ENCODE measurements at places on chromosomes 7 and 10.

- DNase-seq, result no peak
These were observed 13.9 kb upstream of the LRMDA start for GRCh38 chr10:75417522-75417927.

DNA sequence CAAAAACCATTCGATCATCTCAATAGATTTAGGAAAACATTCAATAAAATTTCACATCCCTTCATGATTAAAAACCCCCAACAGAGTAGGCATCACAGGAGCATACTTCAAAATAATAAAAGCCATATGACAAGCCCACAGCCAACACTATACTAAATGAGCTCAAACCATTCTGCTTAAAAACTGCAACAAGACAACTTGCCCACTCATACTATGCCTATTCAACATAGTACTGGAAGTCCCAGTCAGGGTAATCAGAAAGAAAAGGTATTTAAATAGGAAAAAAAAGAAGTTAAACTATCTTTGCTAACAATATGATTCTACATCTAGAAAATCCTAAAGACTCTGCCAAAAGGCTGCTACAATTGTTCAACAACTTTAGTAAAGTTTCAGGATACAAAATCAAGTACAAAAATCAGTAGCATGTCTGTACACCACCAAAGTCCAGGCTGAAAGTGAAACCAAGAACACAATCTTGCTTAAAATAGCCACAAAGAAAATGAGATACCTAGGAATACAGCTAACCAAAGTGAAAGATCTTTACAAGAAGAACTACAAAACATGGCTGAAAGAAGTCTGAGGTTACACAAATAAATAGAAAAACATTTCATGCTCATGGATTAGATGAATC is 882.6 kb downstream of the GRM8 start:
- DNase-seq, result no peak

GRCh38 chr7:51647931-51648351 is 331.3 kb upstream of the COBL start:
- no peak for DNase-seq

DNA sequence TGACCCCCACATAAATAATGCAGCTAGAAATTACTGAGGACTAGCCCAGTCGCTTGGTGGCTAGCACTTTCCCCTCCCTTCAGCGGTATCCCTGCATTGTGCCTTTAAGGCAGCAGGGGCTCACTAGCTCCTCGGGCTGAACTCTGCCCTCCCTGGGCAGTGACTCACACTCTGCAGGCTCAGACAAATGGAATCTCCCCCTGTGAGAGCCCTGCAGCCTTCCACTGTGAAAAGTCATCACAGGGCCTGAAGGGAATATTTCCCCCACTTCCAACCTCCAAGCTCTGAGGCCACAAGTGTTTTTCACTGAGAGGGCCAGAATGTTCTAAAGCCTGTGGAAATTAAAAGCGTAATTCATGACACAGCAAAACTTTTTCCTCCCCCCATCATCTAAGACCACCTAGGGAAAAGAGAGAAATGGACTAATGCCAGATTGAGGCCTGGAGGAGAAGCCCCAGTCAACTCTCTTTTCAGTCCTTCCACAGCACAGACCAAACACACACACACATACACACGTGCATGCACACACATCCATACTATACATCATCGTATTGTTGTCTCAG is 93.6 kb upstream of the COL1A2 start:
- DNase-seq, result no peak

GRCh38 chr10:44198780-44199097 is 186.2 kb downstream of the CXCL12 start:
- no peak for DNase-seq

DNA sequence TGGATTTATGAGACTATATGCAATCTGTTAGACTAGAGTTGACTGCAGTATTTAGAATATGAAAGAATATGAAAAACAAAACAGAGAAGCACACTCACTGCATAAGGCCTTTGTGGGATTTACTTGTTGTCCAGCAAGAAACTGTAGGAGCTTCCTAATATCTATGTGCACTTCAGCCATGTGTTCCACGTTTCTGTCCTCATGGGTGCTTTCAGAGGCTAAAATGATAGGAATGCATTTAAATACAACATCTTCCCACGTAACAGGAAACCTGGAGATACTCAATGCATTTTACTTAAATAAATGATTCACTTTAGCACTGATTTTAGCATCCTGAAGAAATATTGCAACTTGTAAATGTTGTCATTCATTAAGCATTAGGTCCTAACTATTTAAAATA is 11.7 kb downstream of the HUS1 start:
- no peak for DNase-seq

- DNase-seq, result no peak
These were observed 341.6 kb downstream of the PCLO start for GRCh38 chr7:82821037-82821436.

- no peak for DNase-seq
These were observed 1.4 kb downstream of the HTRA1 start for GRCh38 chr10:122462533-122463465.

GRCh38 chr10:25105262-25105661 is 69.5 kb upstream of the GPR158 start:
- DNase-seq, result no peak
